ENCODE measurements at places on chromosomes 11 and 22.

- DNase-seq = peak; percentile 69
Observed at GRCh38 chr11:65424205-65425104, 1.9 kb downstream of the NEAT1 start.

DNA sequence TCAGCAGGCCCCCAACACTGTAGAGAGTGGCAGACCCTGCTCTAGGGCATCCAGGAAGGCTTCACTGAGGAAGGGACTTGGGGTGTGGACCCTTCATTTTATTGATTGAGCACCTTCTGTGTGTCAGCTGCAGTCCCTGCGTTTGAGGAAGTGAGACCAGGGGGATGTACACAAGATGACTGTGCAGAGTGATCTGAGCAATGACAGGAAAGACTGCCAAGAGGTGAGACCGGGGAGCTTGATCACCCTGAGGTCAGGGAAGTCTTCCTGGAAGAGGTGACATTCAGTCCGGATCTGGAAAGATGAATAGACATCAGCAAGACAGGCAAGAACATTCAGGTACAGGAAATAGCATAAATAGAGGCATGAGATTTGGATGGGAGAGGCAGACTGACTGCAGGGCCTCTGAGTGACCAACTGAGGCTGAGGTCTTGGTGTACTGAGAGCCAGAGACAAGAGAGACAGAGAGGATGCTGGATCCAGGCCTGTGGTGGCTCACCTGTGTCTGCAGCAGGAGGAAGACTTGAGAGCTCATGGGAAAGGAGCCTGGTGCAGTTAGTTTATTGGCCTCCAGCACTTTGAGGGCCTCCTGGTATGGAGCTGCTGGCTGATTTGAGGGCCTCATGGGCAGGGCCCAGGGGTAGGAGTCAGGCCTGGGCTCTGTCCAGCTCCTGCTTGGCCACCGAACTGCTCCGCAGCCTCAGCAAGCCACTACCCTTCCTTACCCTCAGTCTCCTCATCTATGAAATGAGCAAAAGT lies 5.2 kb downstream of the DGAT2 start:
- DNase-seq = peak; percentile 58

GRCh38 chr11:59000003-59000402 lies 60.7 kb downstream of the GLYATL1 start:
- no peak for DNase-seq

DNA sequence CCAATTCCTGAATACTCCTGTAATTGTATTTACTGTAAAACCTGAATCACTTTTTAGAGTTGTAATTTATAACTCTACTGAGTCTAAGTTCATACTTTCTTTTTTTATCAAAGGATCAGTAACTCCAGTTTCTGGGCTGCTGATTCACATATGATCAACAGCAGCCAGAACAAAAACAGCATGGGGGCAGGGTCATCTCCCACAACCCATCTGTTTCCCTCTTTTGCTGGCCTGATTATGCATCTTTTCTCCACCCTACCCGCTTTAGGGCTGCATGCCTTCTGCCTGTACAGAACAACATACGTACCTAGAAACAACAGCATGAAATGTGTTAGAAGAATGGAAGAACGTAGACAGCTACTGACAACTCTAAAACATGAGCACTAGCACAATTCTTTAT lies 76.0 kb downstream of the MRTFA start:
- DNase-seq = peak; percentile 75

DNA sequence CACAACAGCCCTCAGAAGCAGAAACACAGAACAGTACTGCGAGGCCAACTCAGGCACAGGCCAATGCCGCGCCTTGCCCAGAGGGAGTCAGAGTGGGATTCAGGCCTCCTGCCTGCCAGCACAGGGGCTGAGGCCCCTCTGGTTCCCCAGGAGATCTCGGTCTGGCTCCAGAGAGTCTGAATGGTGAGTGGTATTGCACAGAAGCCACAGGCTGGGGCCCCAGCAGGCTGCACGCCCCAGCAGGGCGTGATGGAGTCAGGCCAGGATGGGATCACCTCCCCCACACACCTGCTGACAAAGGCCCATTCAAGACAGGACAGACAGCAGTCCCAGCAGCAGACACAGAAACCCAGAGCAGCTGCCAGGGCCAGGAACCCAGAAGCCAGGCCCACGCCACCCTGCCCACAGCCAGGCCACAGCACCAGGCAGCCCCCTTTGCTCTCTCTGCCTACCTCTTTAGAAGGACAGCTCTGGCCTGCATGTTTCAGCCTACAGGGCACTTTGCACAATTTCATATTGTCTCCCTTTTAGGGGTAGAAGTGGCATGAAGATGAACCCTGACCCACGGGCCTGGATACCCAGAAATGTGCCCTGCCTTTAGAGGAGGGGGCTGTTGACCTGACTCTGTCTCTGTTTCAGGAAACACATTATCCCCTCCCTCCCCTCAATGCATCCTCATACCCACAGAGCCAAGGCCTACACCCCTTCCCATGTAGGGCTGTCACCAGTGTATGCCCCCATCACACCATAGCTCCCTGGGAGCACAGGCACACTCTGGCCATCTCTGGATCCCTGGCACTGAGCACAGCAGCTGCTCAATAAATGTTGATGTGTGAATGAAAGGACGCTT lies 6.1 kb downstream of the FXYD6 start:
- no peak for DNase-seq

- DNase-seq = no peak
Observed at GRCh38 chr22:46937185-46937584, 174.7 kb downstream of the TBC1D22A start.

DNA sequence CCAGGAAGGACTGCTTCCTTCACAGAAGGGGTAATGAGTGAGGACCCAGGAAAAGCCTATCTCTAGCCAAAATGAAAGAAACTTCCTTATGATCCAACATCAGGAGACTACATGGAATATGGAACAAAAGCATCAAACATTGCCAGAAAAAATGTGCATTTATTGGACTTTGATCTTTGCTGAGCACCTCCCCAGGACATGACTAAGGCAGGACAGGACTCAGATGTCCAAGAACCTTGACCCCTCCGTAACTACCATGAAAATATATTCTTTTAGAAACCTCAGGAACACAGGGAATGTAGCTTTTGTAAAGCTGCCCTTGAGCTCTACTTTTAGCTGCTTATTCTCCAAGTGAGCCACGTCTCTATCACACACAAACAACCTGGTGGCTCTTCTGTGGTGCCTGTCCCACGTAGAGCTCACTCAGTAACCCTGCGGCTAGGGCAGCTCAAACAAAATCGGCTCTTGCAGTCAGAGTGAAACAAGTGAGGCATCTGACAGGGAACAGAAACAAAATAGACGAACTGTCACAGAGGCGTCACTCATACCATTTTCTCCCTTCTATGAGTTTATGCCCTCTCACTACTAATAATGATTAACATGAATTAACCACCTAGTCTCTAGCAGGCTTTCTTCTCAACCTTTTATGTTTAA lies 471.5 kb upstream of the API5 start:
- DNase-seq = no peak

- DNase-seq = no peak
Observed at GRCh38 chr11:95242091-95242844, 11.3 kb upstream of the SESN3 start.

DNA sequence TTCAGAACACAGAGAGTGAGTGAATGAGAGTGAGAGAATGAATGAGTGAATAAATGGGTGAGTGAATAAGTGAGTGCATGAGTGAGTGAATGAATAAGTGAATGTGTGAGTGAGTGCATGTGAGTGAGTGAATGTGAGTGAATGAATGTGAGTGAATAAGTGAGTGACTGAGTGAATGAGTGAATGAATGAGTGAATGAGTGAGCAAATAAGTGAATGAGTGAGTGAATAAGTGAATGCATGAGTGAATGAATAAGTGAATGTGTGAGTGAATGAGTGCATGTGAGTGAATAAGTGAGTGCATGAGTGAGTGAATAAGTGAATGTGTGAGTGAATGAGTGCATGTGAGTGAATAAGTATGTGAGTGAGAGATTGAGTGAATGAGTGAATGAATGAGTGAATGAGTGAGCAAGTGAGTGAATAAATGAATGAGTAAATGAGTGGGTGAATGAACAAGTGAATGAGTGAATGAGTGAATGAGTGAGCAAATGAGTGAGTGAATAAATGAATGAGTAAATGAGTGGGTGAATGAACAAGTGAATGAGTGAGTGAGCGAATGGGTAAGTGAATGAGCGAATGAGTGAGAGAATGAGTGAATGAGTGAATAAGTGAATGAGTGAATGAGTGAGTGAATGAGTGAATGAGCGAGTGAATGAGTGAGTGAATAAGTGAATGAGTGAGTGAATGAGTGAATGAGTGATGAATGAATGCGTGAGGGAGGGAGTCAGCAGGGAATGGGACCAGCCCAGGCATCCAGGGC lies 21.3 kb upstream of the MUC5B start:
- DNase-seq = no peak

DNA sequence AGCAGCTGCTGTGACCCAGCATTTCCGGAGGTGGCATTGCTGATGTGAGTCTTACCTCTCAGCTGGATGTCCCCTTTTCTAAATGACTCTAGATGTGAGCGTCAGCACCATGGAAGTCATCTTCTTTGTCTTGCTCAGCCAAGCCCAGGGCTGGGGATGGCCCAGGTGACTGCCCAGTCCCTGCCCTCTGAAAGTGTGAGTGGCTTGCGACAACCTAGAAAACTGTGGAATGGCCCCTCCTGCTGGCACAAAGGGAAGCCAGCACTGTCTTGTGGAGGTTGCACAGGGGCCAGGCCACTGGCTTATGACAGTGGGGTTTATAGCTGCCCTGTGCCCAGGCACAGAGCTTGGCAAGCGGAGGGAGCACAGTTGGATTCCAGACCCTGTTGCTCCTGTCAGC lies 6.2 kb downstream of the TUB start:
- DNase-seq = peak; percentile 15

GRCh38 chr22:23393721-23394320 lies 186.3 kb downstream of the IGLL1 start:
- DNase-seq = no peak

DNA sequence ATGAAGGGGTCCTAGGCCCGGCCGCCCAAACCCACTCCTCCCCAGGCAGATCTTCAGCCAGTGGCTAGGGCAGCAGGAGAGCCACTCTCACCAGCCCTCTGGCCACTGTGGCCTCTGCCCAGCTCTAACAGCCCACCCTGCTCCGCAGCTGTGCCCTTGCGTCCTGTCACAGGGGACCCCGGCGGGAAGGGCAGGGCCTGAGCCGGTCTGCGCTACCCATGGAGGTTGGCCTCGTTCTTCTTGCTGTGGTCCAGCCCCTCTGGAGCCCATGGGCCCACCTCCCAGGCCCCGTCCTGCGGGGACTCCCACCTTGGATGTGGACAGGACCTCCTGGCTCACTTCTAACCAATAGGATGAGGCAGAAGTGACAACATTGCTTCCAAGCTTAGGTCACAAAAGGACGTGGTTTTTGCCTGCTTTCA lies 38.3 kb upstream of the TH start:
- no peak for DNase-seq

- DNase-seq = no peak
Observed at GRCh38 chr11:83956119-83956697, 670.0 kb upstream of the CCDC90B start.

GRCh38 chr11:66271816-66272215 lies 3.4 kb downstream of the RAB1B start:
- no peak for DNase-seq

- no peak for DNase-seq
Observed at GRCh38 chr11:67470337-67471002, 1.4 kb upstream of the TMEM134 start.

DNA sequence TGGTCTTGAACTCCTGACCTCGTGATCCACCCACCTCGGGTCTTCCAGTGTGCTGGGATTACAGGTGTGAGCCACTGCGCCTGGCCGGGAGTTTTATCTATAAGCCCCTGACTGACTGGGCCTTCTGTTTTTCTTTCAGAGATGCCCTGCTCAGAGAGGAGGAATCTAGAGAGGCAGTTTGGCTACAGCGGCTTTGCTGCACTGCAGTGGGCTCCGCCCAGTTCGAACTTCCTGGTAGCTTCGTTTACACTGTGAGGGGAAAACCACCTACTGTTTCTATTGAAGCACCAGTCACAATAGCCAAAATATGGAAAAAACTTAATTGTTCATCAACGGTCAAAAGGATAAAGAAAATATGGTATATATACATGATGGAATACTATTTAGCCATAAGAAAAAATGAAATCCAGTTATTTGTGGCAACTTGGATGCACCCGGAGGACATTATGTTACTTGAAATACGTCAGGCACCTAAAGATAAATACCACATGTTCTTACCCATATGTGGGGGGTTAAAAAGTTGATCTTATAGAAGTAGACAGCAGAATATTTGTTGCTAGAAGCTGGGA lies 31.9 kb upstream of the FAM181B start:
- DNase-seq = peak; percentile 36

- DNase-seq = no peak
Observed at GRCh38 chr11:118079491-118079890, 2.6 kb downstream of the TMPRSS4 start.

GRCh38 chr22:49659924-49660315 lies 167.8 kb downstream of the BRD1 start:
- no peak for DNase-seq

- DNase-seq = no peak
Observed at GRCh38 chr11:60165951-60166350, 16.9 kb downstream of the MS4A6A start.

DNA sequence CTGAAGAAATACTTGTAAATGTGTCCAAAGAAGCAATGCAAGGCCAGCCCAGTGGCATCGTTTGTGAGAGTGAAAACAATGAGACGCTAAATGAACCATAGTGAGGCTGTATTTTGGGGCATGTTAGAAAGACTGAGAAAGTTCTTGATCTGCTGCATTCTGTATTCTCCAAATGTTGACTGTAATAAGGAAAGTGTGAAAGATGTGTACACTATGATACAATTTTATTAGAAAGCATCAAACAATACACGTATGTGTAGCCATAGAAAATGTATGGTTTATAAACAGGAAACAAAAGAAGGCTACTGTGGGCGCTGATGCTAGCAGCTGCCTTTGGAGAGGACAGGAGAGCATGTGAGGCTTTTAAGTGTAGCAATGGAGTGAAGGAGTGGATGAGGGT lies 233.5 kb upstream of the E2F8 start:
- DNase-seq = no peak

GRCh38 chr11:26753723-26754504 lies 32.1 kb upstream of the SLC5A12 start:
- DNase-seq = peak; percentile 65

DNA sequence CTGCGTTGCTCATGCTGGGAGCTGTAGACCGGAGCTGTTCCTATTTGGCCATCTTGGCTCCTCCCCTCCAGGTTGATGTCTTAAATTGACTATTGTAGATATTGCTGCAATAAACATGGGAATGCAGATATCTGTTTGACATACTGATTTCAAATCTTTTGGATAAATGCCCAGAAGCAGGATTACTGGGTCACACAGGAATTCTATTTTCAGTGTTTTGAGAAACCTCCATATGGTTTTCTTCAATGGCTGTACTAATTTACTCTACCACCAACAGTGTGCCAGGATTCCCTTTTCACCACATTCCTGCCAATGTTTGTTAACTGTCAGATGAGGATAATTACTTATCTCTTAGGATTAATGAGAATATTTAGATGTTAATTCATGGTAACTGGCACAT lies 467.0 kb downstream of the LUZP2 start:
- no peak for DNase-seq

- no peak for DNase-seq
Observed at GRCh38 chr11:133907841-133908241, 48.9 kb downstream of the IGSF9B start.

- DNase-seq = no peak
Observed at GRCh38 chr22:19597399-19597735, 73.2 kb upstream of the CLDN5 start.

- DNase-seq = no peak
Observed at GRCh38 chr11:120012245-120012644, 125.7 kb downstream of the TRIM29 start.

GRCh38 chr11:65225279-65226102 lies 36.3 kb upstream of the POLA2 start:
- peak; percentile 77 for DNase-seq

GRCh38 chr11:129239207-129239606 lies 47.1 kb upstream of the ARHGAP32 start:
- no peak for DNase-seq

- no peak for DNase-seq
Observed at GRCh38 chr11:83793310-83793709, 507.1 kb upstream of the CCDC90B start.
